Stimulated activated CD4-positive, alpha-beta T cell treated with anti-CD3 and anti-CD28 coated beads, Interleukin-1b, Interleukin-23, amount 100 ng/mL, for 24 hours (primary cell): ENCODE measurements at places on chromosomes 1 and 21.

DNA sequence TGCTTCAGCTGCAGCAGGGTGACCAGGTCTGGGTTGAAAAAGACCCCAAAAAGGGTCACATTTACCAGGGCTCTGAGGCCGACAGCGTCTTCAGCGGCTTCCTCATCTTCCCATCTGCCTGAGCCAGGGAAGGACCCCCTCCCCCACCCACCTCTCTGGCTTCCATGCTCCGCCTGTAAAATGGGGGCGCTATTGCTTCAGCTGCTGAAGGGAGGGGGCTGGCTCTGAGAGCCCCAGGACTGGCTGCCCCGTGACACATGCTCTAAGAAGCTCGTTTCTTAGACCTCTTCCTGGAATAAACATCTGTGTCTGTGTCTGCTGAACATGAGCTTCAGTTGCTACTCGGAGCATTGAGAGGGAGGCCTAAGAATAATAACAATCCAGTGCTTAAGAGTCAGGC lies 2.9 kb downstream of the C1QA start:
- no peak for DNase-seq

DNA sequence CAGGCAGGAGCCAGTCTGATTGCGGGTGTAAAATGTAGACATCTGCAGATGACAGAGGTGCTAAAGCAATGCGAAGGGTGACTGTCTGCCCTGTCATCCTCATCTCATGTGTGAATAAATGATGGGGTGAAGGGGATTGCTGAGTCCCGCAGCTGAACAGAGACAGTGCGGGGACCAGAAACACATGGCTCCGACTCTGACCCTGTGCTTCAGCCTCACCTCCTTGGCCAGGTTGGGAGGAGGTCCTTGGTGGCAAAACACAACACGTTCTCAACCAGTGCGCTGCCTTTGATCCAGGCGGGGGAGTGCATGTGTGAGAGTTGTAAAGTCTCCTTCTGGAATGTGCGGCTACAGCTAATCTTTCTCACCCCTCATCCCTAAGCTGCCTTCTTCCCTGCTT lies 32.0 kb upstream of the TTC22 start:
- DNase-seq: no peak

- DNase-seq: no peak
Observed at GRCh38 chr1:245133995-245134715, 20.6 kb upstream of the KIF26B start.

DNA sequence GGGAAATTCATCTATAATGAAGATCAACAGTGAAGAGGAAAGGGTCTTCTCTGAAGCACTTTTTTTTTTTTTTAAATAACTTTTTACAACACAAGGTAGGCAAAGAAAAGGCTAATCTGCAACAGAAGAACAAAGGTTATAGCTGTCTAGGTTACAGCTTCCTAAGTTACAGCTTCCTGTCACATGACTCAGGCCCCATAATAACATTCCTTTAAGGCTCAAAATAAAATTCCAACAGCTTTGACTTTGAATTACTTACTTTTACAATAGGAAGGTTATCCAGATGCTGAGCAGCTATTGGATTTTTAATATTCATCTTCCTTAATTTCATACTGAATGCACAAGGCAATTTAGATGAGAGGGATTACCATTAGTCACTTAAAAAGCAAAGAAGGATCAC lies 40.4 kb upstream of the TMEM61 start:
- no peak for DNase-seq

- DNase-seq: no peak
Observed at GRCh38 chr1:2645143-2645542, 12.3 kb upstream of the MMEL1 start.

- no peak for DNase-seq
Observed at GRCh38 chr1:241896670-241896962, 48.6 kb downstream of the EXO1 start.

DNA sequence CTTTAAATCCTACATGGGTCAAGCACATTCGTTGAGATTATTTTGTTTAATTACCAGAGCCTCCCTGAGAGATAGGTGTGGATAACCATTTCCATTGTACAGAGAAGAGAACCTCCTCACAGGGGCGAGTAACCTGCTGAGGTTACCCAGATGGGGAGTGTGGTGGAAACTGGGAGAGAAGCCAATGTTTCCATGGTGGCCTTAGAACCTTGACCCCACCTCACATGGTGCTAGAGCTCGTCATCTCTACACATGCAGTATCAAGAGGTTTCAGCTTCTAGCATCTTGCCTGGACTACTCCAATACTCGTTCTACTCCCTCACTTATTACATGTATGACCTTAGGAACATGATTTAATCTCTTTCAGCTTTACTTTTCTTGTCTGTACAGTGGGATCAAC lies 4.8 kb downstream of the REG4 start:
- DNase-seq: no peak

- no peak for DNase-seq
Observed at GRCh38 chr21:44086636-44087425, 20.4 kb upstream of the PWP2 start.

GRCh38 chr1:119275145-119276134 lies 93.1 kb upstream of the HAO2 start:
- no peak for DNase-seq

GRCh38 chr1:48870596-48870995 lies 93.9 kb upstream of the BEND5 start:
- DNase-seq: no peak
